ENCODE measurements at places on chromosomes 4 and X.

DNA sequence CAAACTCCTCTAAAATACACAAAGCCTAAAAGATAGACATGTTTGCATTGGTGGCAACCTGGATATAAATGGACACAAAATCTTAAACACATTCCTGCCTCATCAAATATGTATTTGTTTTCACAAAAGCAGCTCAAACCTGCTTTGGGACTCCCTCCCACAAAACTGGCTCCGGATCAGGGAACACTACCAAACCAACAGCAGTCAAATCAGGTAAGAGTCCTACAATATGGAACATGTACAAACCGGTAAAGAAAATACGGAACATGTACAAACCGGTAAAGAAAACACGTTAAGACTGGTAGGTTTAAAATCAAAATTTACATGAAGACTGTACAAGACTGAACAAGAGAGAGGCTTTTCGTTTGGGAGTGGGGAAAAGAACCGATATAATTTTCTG lies 4.3 kb downstream of the AMTN start:
- no peak for DNase-seq

- no peak for DNase-seq
These were observed at the start of gene PROM1 for GRCh38 chr4:16083241-16084191. PROM1 (minus strand) TSS chr4:16084023; CDS start chr4:16075906, 8,117 bp downstream.

DNA sequence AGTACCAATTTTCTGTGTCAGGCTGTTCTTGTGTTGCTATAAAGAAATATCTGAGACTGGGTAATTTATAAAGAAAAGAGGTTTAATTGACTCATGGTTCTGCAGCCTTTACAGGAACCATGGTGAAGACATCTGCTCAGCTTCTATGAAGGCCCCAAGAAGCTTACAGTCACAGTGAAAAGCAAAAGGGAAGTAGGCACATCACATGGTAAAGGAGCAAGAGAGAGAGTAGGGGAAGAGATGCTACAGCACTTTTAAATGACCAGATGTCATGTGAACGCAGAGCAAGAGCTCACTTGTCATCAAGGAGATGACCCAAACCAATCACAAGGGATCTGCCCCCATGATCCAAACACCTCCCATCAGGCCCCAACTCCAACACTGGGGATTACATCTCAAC lies 174.3 kb downstream of the ATP10D start:
- no peak for DNase-seq

DNA sequence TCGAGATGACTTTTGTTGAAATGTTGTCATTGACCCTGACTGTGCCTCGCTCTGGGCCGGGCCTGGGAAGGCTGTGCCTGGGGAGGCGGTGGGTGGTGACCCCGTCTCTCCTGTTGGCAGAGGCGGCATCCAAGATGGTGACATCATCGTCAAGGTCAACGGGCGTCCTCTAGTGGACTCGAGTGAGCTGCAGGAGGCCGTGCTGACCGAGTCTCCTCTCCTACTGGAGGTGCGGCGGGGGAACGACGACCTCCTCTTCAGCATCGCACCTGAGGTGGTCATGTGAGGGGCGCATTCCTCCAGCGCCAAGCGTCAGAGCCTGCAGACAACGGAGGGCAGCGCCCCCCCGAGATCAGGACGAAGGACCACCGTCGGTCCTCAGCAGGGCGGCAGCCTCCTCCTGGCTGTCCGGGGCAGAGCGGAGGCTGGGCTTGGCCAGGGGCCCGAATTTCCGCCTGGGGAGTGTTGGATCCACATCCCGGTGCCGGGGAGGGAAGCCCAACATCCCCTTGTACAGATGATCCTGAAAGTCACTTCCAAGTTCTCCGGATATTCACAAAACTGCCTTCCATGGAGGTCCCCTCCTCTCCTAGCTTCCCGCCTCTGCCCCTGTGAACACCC lies 36.4 kb downstream of the HTRA3 start:
- no peak for DNase-seq

DNA sequence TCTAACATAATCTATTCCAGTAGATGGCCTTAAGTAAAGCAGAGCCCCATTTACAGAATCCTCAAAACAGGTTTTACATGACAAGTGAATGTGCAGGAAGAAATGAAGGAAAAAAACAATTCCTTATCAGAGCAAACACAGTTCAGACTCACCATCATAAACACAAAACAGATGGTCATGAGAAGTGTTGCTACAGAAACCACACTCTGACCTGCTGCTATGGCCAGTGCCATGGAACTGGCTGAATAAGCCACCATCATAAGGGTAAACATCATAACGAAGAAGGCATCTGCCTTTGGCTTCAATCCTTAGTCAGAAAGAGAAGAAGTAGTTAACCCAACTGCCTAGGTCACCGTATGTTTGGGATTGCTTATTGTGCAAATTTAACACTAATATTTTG lies 61.1 kb downstream of the ABCG2 start:
- no peak for DNase-seq

GRCh38 chr4:166838975-166839614 lies 395.2 kb downstream of the SPOCK3 start:
- no peak for DNase-seq

DNA sequence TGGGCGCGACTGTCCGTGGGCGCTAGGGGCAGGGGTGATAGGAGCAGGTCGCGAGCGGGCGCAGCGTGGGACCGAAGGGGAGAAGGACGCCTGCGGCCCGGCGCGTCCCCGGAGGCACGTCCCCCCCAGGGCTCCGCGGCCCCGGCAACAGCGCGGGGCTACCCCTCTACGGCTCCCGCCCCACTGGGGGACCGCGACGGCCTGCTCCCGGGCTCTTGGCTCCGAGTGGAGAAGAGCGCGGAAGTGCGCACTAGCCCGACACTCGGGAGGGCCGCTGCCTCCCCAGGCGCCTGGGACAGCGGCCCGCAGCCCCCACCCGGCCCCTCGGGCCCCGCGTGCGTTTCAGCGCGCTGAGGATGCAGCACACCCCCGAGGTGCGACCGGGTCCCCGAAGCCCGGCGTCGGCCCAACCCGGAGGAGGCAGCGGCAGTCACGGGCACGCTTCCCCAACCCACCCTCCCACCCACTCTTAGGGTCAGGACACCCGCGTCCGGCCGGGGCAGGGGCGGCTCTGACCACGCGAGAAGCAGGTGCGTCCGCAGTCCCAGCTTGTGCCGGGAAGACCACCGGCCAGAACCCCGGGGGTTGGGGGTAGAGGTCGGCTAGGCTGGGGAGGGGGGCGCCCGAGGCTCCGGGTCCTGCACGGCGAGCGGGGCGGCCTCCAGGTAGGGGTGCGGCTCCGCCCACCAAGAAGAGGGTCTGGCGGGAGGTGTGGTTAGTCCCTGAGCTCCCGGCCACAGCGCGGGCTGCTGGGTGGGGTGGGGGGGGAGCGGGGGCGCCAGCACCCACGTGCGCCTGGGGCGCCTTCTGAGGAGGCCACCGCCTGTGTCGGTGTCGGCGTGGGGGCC lies 18.5 kb upstream of the NAT8L start:
- no peak for DNase-seq

DNA sequence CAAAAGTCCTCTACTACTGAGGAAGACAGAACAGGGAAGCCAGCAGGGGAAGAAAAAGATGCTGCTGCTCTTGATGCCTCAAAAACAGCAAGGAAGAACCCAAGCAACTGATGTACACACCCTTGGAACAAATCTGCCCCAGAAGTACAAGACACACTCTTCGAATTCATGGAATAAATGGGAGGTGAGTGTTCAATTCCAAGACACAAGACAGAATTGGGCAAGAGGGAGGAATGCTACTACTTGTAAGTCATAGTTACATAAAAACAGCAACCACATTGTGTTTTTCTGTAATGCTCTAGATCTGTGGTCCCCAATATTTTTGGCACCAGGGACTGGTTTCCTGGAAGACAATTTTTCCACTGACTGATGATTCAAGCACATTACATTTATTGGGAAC lies 58.0 kb upstream of the H2AZ1 start:
- DNase-seq: no peak

DNA sequence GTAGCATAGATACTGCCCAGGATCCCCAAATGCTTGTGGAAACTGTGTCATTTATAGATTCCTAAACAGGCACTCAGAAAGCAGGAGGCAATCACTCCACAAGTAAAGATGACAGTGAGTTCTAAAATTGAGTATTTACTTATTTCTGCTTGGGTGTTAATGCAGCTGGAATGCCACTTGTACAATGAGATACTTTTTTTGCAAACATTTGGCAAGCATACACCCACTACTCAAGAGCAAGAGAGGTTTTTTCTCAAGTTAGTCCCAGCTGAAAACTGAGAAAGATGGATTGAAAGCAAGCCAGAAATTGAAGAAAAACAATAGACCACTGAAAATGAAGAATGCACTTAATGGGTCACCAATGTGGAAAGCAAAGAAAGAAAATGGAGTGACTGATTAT lies 22.5 kb downstream of the GABRA3 start:
- DNase-seq: no peak

DNA sequence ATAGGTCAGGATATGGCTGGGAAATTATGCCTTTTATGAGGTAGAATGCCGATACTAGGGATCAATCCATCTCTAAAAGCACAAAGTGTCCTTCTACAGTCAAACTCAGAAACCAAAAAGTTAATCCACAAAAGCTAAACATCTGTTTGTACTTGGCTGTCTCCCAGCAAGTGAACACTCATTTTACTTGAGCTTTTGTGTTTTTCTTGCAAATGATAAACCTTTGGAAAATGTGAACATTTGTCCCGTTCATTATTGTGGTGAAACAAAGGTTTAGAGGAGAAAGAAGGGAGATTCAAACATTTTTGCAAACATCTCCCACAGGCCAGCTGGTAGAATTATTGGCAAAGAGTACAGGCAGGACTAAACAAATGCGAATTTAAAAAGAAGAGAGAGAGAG lies 300.6 kb upstream of the SPANXN1 start:
- no peak for DNase-seq

DNA sequence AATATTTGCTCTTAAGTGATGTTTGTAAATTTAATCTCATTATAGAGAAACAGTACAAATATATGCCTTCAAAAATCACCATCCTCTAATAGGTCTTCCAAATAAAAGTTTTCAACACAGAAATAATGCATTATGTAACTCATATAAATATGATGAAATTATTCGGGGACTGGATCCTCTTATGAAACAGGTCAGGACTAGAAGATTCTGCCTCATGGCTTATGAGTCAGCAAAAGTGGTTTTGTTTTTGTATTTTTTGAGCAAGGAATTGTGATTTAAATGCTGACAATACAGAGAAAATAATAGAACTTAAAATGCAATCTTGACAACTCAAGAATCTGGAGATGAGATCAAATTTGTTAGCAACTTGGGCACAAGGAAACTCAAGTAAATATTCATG lies 179.7 kb upstream of the NDP start:
- no peak for DNase-seq

GRCh38 chrX:15598026-15598425 lies 2.7 kb downstream of the ACE2 start:
- no peak for DNase-seq

- DNase-seq: no peak
These were observed 904.1 kb upstream of the EPHA5 start for GRCh38 chr4:66574145-66574978.

GRCh38 chr4:176856421-176856820 lies 63.7 kb upstream of the VEGFC start:
- DNase-seq: no peak

DNA sequence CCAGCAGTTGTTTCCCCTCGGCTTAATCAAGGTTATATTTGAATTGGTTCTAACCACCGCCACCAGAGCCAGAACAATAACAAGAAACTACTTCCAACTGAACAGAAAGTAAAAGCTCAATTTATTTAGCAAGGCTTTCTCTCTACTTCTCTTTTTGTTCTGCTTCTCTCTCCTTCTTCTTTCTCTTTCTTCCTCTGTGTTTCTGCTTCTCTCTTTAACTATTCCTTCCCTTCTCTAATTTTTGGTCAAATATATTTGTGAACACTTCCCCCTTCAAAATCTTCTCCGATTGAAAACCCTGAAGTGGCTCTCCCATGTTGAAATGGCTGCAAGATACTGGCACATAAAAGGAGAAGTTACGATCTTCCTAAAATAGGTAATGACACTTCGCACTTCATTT lies 1195.9 kb upstream of the PRKX start:
- no peak for DNase-seq

- DNase-seq: no peak
These were observed 134.4 kb downstream of the RASL11B start for GRCh38 chr4:52996261-52997131.

- DNase-seq: no peak
These were observed 309.1 kb upstream of the KLF3 start for GRCh38 chr4:38354872-38355271.

DNA sequence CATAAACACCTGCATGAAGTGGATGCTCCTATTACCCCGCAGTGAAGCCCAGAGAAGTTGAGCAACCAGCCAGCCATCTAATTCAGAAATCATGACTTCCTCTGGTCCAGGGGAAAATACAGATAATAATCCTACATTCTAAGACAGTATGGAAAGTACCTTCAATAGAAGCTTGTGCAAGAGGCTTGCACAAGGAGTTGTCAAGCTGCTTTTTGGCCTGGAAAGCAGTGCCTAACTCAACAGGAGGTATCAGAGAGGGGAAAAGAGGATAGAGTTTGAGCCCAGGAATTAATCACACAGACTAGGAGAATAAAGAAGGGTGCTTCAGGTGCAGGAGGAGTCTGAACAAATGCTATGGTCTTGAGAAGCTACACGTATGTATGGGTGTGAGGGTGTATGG lies 26.7 kb downstream of the TMEM192 start:
- DNase-seq: no peak

- DNase-seq: no peak
These were observed 15.4 kb upstream of the TBC1D19 start for GRCh38 chr4:26568446-26568994.

DNA sequence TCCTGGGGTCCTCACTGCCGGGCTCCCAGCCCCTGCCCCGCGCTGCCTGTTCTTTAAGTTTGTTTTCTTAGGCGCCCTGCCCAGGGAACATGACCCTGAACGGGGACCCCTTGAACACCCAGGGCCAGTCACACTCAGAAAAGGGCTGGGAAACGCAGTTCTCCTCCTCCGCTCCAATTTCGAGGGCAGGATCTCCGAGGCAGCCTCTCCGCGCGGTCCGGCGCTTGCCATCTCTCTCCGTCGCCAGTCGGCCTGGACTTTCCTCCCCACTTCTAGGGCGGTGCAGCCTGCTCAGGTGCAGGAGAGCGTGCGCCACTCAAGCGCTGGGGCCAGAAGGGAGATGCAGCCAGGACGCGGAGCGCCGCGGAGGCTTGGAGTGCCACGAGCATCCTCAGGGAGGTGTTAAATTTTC lies 9.9 kb downstream of the PRDM8 start:
- no peak for DNase-seq

GRCh38 chrX:42967681-42968300 lies 189.8 kb upstream of the PPP1R2C start:
- no peak for DNase-seq

DNA sequence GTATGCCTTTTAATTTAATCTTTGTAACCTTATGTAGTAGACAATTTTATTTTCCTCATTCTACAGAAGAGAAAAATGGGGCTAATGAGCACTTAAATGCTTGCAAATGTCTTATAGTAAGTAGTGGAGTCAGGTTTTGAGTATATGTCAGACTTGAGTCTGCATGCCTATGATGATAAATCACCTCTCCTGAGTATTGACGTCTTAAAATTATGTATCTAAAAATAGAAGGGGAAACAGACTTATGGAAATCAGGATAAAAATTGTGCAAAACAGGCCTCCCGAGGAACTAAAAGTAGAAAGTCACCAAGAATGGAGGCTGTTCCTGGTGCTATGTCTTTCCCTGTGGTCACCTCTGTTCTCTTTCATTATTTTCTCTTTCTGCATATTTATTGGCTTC lies 92.7 kb downstream of the STIM2 start:
- DNase-seq: no peak

GRCh38 chr4:80171251-80171650 lies 26.1 kb upstream of the PRDM8 start:
- DNase-seq: no peak

GRCh38 chr4:52853351-52853750 lies 8.8 kb upstream of the RASL11B start:
- no peak for DNase-seq
